T-helper 17 cell (primary cell): ENCODE measurements at places on chromosomes 5 and 9.

GRCh38 chr9:137236936-137237421, 4.1 kb upstream of the TUBB4B start:
- DNase-seq: no peak

GRCh38 chr9:93683331-93684134, 107.1 kb downstream of the PHF2 start:
- DNase-seq: no peak

- no peak for DNase-seq
These were observed 1040.8 kb downstream of the TAF11L14 start for GRCh38 chr5:18675041-18675440.

- no peak for DNase-seq
These were observed 18.5 kb upstream of the NTNG2 start for GRCh38 chr9:132143359-132143758.

- DNase-seq: no peak
These were observed 579.3 kb upstream of the RGMB start for GRCh38 chr5:98193921-98194760.

DNA sequence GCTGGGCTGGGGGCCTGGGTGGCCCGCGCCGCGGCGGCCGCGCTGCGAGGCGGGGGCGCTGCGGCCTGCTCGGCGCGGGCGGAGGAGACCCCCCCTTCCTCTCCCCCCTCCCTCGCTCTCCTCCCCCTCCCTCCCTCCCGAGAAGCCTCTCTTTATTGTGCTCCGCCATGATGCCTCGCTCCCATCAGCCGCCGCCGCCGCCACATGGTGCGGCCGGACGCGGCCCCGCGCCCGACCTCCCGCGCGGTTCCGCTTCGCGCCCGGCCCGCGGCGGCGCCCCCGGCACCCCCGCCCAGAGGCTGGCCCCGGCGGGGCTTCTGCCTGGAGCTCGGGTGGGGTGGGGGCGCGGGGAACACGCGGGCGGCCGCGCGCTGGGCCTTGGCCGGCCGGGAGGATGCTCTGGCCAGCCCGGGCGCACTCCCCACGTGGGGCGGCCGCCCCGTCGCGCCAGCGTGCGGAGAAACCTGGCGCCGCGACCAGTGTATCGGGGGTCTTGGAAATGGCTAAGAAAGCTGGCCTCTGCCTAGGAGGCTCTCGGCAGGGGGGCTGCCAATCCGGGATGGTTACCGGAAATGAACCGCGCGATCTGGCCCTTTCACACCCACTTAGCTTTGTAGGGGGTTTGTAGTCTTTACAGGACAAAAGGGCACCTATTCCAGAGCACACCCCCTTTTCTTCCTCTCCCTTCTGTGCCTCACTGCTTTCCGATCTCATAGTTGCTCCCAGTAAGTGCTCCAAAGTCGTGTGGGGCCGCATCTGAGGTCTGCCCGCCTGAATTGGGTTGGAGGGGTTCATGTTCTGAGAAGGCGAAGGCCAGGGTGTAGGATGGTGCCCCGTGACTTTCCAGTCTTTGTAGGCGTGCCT, 1.0 kb downstream of the SET start:
- DNase-seq: peak; percentile 57

- no peak for DNase-seq
These were observed 77.7 kb downstream of the PTCD2 start for GRCh38 chr5:72397836-72398235.

DNA sequence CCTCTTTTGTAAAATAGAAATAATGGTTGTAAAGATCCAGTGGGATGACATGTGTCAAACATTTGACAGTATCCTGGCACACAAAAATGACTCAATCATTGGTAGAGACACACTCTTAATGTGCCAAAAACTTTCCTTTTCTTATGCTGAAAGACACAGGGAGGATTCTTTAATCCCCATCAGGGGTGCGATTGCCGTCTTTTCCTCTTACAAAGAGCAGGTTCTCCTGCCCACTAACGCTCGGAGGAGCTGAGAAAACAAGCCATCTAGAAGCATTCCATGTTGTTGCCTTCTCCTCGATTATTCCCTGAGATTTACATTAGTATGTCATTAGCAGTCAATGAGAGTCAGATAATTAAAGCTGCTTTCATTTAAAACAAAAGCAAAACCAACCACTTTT, 342.6 kb upstream of the CCNH start:
- DNase-seq: no peak

DNA sequence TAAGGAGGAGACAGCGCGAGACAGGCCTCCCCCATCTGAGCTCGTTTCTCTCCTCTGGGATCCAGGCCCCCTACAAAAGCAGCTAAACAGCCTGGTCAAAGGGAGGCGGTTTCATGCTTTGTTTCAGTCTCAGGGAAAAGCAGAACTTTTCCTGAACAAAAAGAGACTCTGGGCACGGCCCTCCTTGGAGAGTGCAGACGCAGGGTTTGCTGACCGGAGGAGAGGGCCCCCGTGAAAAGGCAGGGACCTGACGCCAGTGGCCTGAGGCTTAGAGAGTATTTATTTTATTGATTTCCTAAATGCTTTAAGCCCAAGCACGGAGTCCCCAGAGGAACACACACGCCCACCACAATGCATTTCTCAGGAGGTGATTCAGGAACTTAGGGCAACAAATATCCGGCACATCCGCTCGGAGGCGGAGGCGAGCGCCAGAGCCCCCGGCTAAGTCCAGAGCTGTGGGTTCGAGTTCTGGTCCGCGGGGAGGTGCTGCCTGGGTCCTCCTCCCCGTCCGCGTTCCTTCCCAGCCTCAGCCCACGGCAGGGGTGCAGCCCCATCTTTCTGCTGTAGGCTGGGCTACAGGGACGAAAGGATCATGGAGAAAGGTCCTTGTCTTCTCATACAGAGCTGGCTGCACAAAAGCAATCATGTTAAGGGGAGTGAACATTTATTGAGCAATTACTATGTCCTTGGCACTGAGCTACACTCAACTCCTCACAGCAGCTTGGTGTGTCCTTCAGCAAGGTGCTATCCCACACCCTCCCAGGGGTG, 40.0 kb downstream of the PTGES start:
- no peak for DNase-seq

GRCh38 chr5:68432682-68433081, 217.1 kb downstream of the PIK3R1 start:
- no peak for DNase-seq

DNA sequence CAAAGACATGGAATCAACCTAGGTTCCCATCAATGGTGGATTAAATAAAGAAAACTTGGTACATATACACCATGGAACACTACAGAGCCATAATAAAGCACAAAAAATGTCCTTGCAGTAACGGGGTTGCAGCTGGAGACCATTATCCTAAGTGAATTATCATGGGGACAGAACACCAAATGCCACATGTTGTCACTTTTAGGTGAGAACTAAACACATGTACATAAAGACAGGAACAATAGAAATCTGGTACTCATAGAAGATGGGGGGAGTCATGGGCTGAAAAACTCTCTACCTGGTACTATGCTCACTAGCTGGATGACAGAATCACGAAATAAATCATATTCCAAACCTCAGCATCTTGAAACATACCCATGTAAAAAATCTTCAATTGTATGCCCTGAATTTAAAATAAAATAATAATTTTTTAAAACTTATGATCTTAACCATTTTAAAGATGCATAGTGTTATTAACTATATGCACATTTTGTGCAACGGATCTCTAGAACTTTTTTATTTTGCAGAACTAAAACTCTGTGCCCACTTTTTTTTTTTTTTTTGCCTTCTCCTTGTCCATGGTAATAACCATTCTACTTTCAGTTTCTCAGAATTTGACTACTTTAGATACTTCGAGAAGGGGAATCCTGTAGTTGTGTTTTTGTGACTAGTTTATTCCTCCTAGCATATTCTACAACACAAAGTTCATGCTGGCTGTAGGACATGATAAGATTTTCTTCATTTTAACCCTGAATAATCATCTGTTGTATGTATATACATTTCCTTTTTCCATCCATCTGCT, 1081.6 kb upstream of the ACO1 start:
- DNase-seq: no peak

DNA sequence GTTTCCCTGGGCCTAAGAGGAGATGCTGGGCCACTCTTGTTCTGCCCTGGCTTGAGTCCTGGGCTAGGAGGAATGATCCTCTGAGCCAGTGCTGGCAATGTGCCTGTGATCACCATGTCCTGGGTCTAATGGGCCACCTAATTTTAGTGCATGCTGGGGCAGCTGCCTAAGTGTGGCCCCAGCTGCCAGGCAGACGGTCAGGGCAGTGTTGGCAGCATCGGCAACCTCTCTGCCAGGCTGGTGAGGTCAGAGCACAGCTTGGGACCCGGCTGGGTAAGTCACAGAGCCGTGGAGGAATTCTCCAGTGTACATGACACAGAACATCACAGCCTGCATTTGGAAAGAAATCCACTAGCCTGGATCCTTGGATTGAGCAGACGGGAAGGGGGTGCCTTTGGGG, 21.4 kb upstream of the PITX1 start:
- DNase-seq: no peak

DNA sequence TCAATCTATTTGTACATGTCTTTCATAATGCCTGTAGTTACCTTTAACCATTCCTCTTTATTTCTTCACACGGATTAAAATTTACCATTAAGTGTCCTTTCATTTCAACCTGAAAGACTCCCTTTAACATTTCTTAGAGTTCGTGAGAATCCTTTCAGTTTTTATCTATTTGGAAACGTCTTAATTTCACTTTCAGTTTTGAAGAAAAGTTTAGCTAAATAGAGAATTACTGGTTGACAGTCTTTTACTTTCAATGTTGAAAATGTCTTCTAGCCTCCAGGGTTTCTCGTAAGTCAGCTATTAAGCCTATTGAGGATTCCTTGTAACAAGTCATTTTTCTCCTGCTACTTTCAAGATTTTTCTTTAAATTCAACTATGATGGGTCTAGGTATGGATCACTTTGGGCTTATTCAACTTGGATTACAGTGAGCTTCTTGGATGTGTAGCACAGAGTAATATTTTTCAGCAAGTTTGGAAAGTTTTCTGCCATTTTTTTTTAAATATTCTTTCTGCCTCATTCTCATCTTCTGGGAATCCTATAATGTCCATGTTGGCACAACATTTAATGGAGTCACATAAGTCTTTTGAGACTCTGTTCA, 48.5 kb downstream of the RFX3 start:
- no peak for DNase-seq

DNA sequence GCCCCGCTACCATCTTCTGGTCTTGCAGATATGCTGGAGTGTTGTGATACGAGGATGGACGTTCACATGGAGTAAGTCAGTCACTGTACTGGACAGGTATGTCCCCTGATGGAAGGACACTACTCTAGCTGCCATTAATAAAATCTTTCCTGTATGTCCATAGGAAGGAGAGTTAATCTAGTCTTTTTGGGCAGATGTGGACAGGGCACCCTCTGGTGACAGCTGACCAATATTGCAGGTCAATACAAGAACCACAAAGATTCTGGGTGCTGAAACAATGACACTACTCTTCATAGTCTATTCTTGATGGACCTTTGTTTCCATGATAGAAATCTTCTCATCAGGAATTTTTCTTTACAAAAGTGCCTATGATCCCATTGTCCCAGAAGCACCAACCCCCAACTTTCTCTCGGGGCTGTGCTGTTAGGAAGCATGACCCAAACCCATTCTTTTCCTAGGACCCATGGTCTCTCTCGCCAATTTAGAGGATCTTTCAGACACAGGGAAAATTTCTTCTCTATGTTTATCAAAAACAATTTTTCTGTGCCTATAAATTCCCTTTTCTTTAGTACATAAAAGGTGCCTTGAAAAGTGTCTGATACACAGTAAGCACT, 376.9 kb downstream of the DTWD2 start:
- DNase-seq: no peak

DNA sequence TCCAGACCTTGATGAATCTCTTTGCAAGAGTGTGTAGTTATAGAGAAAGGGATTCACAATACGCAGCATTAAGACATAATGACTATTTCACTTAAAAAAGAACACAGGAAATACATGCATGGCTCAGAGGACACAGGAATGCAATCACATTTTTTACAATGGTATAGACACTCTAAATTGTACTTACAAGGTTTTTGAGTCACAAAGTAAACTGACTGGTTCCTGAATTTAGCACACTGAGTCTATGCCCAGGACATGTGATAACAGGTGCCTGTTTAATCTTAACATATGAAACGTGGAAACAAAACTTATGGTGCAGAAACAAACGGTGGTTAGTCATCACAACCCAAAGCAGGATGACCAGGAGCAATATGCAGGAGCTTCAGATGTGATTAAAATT, 6.7 kb downstream of the EPB41L4A start:
- DNase-seq: no peak

DNA sequence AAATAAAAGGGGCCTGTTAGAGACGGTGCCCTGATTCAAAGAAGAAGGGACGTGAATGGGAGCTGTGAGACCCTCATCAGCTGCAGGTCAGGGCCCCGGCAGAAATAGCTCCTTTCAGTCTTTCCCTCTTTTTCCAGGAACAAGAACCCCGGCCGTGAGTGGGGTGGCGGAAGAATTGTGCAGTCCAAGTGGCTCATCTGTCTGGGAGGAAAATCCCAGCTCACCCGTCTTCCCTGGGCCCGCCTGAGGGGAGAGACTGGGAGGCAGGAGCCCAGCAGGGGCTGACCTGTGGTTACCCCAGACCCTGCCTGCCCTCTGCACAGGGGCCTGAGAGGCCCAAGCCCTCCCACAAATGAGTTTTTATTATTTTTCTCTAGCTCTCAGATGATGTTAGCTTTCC, 24.8 kb upstream of the CSF1R start:
- DNase-seq: no peak

DNA sequence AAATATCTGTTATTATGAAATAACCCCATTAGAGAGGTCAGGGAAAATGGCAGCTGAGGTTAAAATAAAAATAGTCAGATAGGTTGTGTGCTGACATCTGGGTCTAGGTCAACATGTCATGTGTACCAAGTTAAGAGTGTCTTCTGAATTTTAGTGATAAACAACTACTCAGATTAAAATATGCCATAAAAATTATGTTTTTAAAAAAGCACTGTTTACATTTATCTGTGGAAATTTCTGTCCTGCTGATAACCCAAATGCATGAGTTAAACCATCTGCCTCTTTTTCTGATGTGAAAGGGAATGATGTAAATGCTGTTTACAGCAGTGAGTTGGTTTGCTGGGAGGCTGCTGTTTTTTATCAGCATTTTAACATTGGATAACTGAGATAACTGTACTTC, 361.2 kb upstream of the TARS1 start:
- DNase-seq: no peak

DNA sequence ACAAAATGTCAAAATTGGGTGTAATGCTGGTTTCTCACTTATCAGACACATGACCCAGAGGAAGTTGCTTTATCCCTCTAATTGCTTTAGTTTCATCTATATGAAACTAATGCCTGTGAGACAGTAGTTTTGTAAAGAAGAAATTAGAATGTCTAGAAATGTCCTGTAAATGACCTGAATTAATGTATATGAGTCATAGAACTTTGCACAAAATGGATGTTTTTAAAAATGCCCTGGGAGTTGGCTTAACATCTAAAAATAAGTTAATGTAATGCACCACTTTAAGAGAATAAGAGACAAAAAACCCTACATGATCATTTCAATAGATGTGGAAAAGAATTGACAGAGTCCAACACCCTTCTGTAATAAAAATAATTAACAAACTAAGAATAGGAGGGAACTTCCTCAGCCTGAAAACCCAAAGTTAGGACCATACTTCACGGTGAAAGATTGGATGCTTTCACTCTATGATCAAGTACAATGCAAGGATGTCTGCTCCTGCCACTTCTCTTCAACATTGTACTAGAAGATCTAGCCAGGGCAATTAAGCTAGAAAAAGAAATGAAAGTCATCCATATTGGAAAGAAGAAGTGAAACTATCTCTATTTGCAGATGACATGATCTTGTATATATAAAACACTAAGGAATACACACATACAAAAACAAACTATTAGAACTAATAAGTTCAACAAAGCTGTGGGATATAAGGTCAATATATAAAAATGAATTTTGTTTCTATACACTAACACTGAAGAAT, 117.9 kb downstream of the MELK start:
- no peak for DNase-seq
